ENCODE measurements at places on chromosomes 5 and 9.

GRCh38 chr9:5846501-5846921 is 13.6 kb upstream of the ERMP1 start:
- DNase-seq, result no peak

GRCh38 chr9:27888661-27889295 is 315.5 kb upstream of the C9orf72 start:
- DNase-seq, result peak; percentile 5

- DNase-seq, result no peak
Observed at GRCh38 chr5:76986825-76987526, 34.1 kb downstream of the CRHBP start.

DNA sequence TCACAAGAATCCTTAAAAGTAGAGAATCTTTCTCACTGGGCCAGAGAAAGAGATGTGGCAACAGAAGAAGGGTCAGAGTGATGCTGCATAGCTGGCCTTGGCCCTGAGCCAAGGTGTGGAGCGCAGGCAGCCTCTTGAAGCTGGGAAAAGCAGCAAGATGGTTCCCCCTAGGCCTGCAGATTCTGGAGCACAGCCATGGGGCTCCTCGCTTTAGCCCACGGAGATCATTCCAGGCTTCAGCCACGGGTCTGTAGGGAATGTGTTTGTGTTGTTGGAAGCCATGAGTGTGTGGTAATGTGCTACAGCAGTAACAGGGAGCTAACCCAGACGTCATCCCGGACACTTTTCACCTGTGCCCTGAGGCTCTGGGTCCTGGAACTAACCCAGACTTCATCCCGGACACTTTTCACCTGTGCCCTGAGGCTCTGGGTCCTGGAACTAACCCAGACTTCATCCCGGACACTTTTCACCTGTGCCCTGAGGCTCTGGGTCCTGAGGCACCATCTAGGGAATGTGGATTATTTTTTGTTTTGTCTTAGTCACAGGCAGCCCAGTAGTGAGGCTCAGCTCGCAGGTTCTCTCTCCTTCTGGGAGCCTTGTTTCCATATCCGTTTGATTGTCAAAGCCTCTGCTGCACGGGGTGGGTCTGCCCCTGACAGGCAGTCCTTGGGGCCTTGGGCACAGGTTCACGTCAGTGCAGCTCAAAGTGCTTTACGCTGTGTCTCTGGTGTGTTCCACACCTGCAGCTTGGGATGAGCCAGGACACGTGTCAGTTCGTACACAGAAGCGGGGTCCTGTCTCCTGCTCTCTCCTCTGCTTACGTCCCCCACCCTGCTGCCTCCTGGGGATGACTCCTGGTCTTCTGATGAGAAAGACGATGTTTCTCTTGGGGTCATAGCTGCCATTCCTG is 56.3 kb upstream of the EXOC3 start:
- DNase-seq, result no peak

All from AG20443 (cell line).